ENCODE measurements at places on chromosomes 7 and 10. TPM values are rescaled to one million over a fixed set of nuclear protein-coding genes. Genes with fewer than 3 reads are reported as not detected.

Gene PRSS58
- not detected for polyA plus RNA-seq

Gene EGR2
- 2.0 TPM for polyA plus RNA-seq

Gene ZMIZ2
- polyA plus RNA-seq, result 109 TPM

Gene PLXDC2
- polyA plus RNA-seq, result 33.2 TPM

Gene ADAM22
- polyA plus RNA-seq, result 12.7 TPM

Gene CTBP2
- polyA plus RNA-seq, result 93.0 TPM
